ENCODE measurements at places on chromosomes 6 and 20.

DNA sequence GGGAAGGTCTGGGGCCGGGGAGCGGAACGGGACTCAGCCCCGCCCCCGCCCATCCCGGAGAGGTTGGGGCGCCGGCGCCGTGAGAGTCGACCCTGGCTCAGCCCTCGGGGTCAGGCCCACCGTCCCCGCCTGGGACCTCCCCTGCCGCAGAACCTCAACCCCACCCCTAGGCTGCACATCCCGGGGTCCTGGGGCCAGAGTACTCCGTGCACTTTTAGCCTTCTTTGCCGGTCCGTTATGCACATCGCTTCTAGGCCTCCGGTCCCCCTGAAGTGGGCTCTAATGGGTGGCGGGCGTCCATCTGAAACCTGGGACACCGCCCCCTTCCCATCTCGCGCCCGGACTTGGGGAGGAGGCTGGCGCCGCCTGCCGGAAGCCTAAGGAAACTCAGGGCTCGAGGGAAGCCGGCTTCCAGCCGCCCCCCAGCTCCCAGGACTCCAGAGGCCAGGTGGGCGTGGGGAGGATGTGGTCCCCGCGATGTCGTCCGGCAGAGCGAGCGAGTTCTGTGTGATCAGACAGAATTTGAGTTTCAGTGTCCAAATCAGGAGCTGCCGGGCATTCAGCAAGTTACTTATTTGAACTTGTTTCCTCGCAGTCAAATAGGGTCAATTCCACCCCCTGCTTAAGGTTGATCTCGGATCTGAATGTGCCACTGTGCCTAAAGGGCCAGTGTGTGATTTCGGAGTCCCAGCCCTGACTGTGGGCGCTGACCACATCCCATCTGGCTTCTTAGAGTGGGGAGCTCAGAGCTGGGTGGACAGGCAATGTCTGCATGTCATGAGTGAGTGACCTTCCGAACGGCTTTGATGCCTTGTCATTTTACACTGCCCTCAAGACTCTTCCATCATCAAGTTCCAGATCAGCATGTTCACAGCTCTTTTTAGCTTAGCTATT, 47.6 kb downstream of the CPXM1 start:
- no peak for DNase-seq

- DNase-seq: peak; percentile 43
Measured at GRCh38 chr6:170144571-170145271, 146.2 kb downstream of the DLL1 start.

- no peak for DNase-seq
Measured at GRCh38 chr20:5033566-5033965, 32.3 kb upstream of the SLC23A2 start.

DNA sequence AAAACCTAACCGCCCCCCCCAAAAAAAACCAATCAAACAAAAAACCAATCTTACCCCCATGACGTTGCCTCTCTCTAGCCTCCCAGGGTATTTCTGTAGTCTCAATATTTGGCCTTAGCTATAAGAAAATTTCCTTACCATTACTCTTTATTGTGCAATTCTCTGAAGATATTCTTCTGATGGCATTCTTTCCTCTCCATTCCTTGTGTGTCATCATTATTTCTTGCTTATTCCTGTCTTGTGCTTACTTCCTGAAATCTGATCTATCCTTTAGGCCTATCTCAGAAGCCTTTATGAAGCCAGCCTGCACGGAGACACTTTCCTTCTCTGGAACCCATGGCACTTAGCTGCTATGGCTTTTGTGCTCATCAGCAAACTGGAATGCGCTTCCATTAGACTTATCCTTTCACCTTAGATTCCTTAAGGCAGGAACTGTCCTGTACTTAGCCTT, 65.9 kb upstream of the DDR1 start:
- no peak for DNase-seq

GRCh38 chr6:137341681-137342195, 122.6 kb upstream of the IFNGR1 start:
- DNase-seq: peak; percentile 84

- no peak for DNase-seq
Measured at GRCh38 chr6:75382634-75382900, 98.0 kb upstream of the TMEM30A start.

DNA sequence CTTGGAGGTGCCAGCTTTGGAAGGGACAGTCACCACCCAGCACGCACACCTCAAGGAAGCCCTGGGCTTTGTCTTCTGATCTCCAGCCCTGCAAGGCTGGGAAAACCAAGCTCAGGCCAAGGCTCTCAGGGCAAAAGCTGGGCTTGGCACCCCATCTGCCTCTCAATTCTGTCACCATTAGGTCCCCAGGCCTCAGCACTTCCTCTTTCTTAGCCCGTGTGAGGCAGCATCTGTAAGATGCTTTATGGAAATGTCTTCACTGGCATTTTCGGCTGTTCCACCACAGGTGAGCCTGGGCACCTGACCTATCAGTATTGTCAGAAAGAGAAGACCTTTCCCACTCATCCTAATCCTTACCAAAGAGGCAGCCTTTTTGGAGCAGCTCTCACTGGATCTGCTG, 24.6 kb downstream of the GMEB2 start:
- DNase-seq: no peak
